ENCODE measurements at places on chromosomes 5 and 9. TPM values are rescaled to one million over a fixed set of nuclear protein-coding genes. Genes with fewer than 3 reads are reported as not detected.

GRCh38 chr9:113564498-113565237 lies 101.1 kb downstream of the RGS3 start:
- no peak for DNase-seq

DNA sequence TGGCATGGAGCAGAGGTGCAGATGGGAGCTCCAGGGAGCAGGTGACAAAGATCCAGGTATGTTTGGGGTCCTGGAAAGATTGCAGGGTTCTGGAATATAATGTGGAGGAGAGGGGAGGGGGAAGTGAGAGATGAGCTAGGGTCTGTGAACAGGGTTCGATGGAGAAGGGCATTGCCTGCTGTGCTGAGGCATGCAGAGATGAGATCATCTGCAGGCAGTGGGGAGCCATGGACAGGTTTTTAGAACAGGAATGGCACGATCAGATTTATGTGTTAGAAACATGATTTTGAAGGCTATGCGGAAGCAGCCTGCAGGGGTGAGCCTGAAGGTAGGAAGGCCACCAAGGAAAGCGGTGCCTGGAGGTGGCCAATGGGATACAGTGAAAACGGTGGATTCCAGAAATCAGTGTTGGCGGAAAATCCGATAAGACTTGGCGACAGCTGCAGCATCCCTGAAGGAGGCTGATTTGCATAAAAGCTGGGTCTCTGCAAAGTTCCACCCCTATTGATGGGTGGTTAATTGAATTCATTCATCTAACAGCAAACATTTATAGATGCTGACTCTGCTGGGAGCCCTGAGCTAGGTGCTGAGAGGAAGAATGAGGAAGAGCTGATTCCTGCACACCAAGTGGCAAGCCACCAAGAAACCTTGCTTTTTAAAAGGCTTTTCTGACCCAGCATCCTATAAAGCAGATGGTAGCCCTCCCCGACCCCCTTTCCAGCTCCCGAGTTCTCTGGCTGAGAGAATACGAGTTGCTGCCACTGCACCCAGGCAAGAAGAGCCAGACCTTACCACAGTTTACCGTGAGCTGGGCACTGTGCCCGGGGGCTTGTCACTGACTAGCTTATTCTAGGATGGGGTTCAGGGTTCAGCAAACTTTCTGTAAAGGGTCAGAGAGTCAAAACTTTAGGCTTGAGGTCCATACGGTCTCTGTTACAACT lies 139.2 kb upstream of the SMIM23 start:
- no peak for DNase-seq

DNA sequence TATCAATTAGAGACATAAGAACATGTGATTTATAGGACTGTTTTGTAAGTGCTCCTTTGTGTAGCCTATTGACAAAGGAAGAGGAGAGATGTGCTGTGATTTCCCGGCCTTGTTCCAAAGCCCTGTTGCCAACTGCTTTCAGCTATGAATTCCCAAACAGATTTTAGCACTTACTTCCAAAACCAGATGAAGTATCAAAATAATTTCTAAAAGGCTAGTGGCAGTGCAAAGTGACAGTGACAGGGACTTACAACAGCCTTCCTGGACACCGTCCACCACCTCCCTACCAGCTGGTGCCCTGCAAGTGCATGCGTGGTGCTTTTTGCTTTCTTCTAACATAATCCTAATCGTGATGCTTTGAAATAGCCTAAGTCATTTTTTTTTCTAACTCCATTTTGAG lies 254.1 kb upstream of the ACTBL2 start:
- DNase-seq: no peak

GRCh38 chr5:107533910-107534876 lies 136.5 kb downstream of the EFNA5 start:
- no peak for DNase-seq

GRCh38 chr5:137629646-137630045 lies 106.2 kb downstream of the KLHL3 start:
- no peak for DNase-seq

PCDHGA4 gene
- total RNA-seq: 0.50 TPM

GRCh38 chr5:1007681-1008450 lies 736 bp upstream of the NKD2 start:
- DNase-seq: peak; percentile 45

LCN2 gene
- not detected for total RNA-seq

ACER2 gene
- total RNA-seq: 2.6 TPM

DNA sequence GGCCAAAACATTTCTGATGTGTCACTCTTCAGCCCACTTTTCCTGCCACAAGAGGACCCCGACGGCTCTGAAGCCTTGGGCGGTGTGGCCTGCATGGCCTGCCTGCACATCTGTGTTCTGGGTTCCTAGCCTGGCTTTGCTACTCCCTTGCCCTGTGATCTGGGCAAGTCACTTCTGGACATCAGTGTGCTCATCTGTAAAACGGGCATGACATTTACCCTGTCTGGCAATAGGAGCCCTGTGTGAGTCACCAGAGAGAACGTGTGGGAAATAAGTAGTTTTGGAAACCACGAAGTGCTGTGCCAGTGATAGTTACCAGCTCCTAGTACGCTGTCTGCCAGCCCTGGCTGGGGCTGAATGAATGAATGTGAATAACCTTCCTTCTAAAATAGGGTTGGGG lies 90.8 kb downstream of the MACROH2A1 start:
- no peak for DNase-seq

DNA sequence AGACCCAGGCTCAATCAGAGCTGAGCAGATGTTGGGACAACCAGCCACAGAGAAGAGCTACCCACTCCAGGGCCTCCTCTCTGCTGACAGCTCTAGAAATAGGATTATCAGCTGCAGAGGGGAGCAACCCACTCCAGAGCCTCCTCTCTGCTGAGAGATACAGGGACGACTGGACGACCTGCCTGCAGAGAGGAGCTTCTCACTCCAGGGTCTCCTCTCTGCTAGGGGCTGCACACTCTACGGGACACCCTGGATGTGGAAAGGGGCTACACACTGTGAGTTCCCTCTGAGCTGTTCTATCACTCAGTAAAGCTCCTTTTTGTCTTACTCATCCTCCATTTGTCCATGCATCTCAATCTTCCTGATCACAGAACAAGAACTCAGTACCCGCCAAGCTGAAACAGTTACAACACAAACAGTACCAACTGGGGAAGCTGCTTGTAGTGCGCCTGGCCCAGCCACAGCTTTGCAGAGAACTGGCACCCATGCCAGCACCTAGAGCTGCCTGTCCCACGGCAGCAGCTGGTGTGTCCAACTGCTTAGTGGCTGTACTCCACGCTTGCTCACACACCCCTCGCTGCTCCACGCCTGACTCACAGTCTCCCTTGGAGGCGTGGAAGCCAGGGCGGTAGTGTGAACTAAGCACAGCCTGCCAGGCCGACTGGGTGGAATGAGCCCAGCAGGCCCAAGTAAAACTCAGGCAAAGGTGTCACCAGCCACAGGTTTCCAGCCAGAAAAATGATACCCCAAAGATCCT lies 56.8 kb downstream of the PRELID2 start:
- DNase-seq: no peak

DNA sequence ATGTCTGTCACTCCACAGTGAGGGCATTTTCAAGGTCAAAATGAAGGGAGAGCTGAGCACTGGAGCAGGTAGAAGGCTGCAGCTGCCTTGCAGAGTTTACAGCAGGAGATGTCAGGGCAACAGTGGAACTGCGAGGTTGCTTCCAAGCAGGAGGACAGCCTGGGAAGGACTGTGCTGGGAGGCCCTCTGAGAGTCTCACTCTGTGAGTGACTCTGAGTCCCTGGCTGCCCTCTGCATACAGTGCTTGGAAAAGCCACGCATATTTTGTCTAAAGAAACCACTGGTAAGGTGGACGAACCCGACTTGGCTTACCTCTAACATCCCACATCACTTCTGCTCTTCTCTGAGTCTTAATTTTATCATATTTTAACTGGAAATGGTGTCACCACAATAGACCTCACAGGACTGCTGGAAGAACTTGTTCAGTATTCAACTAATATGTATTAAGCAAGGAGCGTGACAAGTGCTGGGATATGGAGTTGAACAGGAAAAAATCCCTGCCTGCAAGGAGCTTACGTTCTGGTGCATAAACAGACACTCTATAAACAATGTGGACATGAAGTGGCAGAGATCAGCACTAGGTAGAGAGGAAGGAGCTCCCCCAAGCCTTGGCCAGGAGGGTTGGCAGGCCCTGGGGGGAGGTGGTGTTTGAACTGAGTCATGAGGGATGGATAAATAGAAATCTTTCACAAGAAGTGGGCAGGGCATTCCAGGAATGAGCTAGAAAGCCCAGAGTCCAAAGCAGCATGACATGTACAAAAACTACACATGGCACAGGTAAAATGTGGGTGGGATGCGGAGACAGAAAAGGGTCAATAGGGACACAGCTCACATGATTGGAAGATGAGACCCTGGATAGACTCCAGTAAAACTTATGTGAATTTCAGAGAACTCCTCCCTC lies 64.0 kb upstream of the FOXE1 start:
- no peak for DNase-seq

SPAG8 gene
- total RNA-seq: 0.19 TPM

GRCh38 chr9:127580366-127580765 lies 31.7 kb upstream of the STXBP1 start:
- no peak for DNase-seq

- DNase-seq: no peak
Observed at GRCh38 chr9:88174324-88174723, 36.0 kb upstream of the SPATA31C2 start.

DNA sequence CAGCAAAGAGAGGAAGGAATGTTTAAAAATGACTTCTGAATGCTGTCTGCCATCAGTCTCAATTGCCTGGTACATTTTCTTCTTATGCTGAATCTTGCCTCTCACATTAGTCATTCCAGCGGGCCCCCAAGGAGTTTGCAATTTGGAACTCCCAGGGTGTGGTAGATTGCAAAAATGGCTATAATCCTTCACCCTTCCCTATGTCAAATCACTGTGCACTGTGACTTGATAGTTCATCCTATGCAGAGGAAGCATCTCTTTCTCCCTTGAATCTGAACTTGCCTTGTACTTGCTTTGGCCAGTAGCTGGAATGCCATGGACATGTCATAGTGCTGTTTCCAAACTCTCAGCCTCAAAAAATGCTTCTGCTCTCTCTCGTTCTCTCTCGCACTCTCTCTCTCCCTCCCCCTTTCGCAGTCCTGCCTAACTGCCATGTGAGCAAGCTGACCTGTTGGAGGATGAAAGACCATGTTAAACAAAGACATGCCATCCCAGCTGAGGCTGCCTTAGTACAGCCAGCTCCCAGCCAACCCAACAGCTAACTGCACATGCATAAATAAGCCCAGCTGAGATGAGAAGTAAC lies 284.0 kb upstream of the TLE4 start:
- DNase-seq: no peak

- no peak for DNase-seq
Observed at GRCh38 chr5:135303582-135304173, 95.4 kb downstream of the MACROH2A1 start.

DNA sequence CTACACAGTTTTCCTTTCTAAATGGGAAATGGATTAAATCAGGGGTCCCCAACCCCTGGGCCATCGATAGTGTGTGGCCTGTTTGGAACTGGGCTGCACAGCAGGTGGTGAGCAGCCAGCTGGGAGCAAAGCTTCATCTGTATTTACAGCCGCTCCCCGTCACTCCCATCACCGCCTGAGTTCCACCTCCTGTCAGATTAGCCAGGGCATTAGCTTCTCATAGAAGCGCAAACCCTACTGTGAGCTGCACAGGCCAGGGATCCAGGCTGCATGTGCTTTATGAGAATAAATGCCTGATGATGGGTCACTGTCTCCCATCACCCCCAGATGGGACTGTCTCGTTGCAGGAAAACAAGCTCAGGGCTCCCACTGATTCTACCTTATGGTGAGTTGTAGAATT lies 41.2 kb upstream of the FLT4 start:
- no peak for DNase-seq

OR1K1 gene
- not detected for total RNA-seq

GMCL2 gene
- not detected for total RNA-seq

DNA sequence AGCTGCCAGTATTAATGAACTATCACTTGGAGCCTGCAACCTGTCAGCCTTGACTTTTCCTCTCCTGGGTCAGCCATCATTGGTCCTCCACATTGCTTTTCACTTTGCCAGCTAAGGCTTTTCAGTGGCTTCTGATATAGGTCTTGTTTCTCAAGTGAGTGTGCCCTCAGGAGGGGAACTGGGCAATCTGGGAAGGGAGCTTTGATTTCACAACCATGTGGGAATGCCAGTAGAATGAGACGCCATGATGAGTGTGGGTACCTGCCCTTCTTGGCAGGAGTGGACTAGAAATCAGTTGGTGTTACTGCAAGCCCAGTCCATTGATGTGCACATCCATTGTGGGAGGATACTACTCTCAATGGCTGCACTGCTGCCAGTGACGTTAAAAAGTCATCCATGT lies 54.1 kb downstream of the SH3GL2 start:
- no peak for DNase-seq

DNA sequence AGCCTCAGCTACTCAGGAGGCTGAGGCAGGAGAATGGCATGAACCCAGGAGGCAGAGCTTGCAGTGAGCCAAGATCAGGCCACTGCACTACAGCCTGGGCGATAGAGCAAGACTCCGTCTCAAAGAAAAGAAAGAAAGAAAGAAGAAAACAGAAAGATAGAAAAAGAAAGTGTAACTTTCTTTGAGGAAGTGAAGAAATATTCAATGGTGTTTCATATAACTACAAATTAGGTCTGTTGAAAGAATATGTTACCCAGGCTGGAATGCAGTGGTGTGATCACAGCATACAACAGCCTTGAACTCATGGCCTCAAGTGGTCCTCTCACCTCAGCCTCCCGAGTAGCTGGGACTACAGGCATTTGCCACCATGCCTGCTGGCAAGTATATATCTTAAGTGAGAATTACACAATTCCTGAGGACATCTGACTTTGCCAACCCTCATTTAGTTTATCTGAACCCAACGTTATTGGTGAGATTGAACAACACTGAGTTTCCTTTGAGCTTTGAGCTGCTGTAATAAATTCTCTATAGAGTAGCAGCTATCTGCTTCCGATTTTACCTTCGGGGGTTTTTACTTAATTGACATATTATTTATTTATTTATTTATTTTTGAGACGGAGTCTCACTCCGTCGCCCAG lies 2.0 kb upstream of the FAF2 start:
- no peak for DNase-seq

DNA sequence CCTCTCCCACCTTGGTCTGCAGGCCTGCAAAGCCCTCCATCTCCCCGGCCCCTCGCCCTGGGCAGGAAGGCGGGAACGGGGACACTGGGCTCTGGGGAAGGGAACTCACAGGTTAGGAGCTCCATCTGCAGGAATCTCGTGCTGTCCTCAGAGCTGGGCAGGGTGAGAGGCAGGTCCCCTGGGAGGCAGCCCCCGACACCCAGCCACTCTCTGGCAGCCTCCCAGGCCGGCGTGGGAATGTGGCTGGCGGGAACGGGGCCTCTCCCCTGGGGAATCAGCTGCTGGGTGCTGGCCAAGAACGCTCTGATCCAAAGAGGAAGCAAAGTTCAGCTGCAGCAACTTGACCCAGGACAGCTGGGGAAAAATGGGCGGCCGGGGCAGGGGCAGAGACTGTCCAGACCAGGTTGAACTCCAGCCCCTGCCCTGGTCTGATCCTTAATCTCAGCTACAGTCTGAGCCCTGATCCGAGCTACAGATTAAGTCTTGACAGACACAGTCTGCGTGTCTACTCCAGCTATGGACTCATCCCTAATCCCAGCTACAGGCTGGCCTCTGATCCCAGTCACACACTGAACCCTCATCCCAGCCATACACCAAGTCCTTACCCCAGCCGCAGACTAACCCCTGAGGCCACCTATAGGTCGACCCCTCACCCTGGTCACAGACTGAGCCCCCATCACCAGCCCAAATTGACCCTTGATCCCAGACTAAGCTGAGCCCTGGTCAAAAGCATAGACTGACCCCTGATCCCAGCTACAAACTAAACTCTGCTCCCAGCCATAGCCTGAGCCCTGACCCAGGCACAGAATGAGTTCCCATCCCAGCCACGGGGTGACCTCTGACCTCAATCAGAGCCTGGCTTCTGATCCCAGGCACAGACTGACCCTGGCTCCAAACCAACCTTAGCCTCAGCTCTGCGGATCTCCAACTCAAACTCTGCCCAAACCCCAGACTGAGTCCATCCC lies 37.3 kb upstream of the EGFL7 start:
- DNase-seq: peak; percentile 58

TNFSF8 gene
- total RNA-seq: 1.9 TPM
